Natural killer cell (primary cell): ENCODE measurements at places on chromosomes 4 and X. TPM values are rescaled to one million over a fixed set of nuclear protein-coding genes. Genes with fewer than 3 reads are reported as not detected.

- DNase-seq, result no peak
Observed at GRCh38 chr4:61443813-61444510, 243.8 kb downstream of the ADGRL3 start.

GRCh38 chrX:46531442-46531841 lies 13.8 kb downstream of the ZNF674 start:
- DNase-seq, result no peak

- DNase-seq, result no peak
Observed at GRCh38 chr4:85180533-85180932, 214.0 kb upstream of the WDFY3 start.

RAB9B gene
- total RNA-seq, result 0.45 TPM

DNA sequence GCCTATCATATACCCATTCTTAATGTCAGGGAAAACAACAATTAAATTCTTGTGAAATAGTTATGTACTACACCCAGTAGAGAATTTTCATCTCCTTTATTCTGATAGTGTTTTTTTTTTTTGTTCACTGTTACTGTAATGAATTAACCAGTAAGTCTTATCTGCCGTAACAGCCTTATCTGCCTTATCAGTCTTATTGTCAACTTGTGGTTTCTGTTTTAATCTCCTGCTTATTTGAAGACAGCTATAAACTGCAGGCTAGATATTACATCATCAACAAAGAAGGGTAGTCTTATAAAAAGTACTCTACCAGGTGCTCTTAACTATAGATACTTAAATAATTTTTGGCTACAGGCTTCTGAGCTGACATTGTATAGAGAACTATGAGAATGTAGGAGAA lies 79.5 kb downstream of the MAGEB5 start:
- DNase-seq, result no peak

DNA sequence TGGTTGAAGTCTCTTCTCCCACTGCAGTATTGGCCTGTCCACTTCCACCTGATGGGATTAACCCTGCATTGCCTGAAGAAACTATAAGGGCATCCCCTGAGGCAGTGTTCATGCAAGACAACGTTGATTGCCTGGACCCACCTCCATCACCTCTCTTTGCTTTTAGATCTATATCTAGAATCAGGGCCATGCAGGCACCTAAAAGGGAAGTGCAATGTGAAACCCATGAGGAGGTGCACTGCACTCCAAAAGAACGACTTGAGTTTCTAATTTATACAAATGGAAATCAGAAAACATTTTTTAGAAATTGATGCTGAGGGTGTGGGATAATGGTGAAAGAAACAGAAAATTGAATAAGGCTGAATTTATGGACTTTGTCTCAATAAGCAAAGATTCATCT lies 694.4 kb downstream of the TRAM1L1 start:
- no peak for DNase-seq

HMGN5 gene
- total RNA-seq, result 1.3 TPM

JAKMIP1 gene
- total RNA-seq, result 8.8 TPM
